ENCODE measurements at places on chromosomes 2 and 18. TPM values are rescaled to one million over a fixed set of nuclear protein-coding genes. Genes with fewer than 3 reads are reported as not detected.

DNA sequence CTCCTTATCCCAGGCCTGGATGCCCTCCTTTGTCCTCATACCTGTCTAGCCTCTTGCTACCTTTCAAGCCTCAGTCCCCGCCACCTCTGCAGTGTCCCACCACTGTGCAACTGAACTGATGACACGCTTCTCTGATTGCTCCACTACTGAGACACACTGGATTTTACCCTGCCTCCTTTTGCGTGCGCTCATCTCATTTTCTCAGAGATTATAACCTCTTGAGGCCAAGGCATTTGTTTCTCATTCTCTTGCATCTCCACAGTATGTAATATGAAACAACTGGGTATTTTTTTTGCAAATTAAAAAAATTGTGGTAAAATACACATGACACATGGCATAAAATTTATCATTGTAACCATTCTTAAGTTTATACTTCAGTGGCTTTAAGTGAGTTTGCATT lies 95.4 kb downstream of the PRKCE start:
- no peak for DNase-seq

DNA sequence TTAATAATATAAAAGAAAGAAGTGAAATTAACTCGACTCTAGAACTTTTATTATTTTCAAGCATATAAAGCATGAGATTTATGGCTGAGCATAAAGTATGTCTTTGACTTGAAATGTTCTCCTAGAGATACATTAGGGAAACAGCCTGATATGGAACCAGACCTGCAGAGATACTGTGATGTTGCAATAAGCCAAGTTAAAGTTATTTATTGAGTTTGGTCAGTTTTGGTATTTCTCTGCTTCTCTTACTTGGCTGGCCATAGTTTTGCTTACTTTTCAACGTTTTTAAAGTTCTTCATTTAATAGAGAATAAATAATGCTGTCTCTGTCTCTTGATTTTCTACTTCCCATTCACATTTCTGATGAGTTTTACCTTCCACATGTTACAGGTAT lies 76.0 kb downstream of the GFPT1 start:
- DNase-seq: no peak

- DNase-seq: no peak
Observed at GRCh38 chr18:74806700-74807416, 209.2 kb downstream of the ZNF407 start.

DNA sequence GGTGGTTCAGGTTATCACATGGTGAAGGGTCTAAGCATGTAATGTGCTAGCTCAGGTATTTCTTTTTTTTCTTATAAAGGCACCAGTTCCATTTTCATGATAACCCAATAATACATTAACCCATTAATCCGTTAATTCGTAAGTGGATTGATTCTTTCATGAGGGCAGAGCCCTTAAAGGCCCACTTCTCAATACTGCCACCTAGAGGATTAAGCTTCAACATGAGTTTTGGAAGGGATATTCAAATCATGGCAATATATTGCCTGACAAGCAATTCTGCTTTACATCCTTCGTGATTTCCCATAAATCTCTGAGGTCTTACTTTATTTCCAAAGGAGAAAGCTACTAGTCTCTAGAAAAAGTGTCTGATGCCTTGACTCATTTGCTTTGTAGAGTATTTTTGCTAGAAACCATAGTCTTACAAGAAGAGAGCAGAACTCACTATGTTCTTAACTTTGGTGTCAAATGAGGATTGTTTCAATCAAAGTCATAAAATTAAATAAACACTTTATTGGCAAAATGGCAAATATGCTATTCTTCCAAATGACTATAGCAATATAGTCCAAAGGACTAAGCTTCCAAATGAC lies 271.3 kb downstream of the KCNS3 start:
- no peak for DNase-seq

- DNase-seq: no peak
Observed at GRCh38 chr2:160114020-160114419, 51.6 kb upstream of the PLA2R1 start.

DNA sequence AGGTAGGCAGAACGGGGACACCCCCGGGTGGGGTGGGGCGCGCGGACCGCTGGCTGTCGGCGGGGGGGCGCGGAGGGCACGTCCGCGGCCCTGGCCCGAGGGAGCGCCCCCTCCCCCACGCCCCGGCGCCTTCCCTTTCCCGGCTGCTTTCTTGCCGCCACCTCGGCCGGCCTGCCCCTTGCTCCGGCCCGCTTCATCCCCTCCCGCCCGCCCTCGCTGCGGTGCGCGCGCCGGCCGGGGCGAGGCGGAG lies 443 bp downstream of the VAPA start:
- no peak for DNase-seq

DNA sequence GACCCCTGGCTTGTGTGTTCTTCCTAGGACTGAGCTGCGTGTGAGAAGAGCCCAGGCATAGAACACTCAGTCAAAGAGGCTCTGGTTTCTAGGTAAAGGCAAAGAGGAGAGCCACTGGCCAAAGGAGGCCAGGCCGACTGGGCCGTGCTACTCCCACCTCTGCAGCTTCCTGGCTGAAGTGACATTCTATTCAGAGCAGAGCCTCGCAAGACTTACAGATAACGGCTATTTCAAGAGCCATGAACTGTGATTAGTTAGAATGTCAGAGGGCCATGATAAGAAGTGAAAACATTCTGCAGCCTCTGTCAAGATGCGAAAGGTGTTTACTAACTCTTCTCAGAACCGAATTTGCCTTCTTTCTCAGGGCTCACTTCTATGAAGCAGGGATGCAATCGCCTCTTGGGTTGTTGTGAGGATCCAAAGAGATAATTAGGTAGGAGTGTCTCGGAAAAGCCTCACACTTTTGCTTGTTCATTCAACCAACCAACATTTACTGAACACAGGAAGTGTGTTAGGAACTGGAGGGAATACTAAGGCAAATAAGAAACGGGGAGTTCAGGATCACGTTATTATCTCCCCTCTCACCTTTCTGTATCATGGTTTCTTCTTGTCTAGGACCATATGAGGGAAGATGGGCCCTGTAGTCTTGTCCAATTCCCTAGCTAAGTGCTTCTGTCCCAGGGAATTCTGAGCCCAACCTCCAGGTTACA lies 3.4 kb upstream of the DNAJC5G start:
- DNase-seq: peak; percentile 8

Gene DNPEP
- 132 TPM for polyA plus RNA-seq

All from sigmoid colon (tissue), 7 donors.